Endothelial cell (in vitro differentiated cells): ENCODE measurements at places on chromosomes 2 and 18.

- DNase-seq: no peak
- H3K27ac ChIP-seq: no peak overlapping the region
- no peaks in the 10 kb centered on the region for H3K27me3 ChIP-seq
- no peak overlapping the region for H3K4me3 ChIP-seq
These were observed 71.8 kb downstream of the PID1 start for GRCh38 chr2:229199267-229199666.

DNA sequence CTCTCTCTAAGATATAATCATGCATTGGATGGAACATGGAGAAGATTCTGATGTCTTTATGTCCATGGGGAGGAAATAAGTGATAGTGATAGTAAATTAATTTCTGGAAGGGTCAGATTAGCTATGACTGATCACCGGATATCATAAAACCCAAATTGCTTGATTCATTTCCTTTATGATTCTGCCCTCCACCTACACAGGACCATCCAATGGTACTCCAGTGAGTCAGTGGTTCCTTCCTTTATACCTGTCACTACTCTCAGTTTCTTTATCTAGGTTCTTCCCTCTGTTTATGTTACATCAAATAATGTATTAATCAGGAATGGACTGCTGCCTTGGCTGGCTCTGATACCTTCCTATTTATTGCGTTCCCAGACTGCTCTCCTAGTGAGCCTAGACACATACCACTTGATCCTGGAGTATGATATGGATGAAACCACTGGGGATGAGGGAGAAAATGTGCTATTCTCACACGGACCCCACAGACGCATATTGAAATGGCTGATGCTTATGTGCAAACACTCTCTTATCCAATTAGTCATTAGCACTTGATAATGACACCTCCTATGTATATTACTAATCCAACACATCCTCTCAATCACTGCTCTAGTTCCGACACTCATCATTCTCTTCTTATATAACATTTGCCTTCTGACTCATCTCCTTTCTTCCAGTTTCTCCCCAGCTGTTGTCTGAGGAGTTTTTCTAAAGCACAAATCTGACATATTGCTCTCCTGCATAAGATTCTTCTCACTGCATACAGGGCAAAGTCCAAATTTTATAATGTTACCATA, 315.6 kb downstream of the INSIG2 start:
- peaks cover 5% of the 10 kb centered on the region for H3K27me3 ChIP-seq
- H3K4me1 ChIP-seq: no peaks in the 10 kb centered on the region
- H3K27ac ChIP-seq: no peak overlapping the region
- DNase-seq: no peak
- H3K4me3 ChIP-seq: no peak overlapping the region

GRCh38 chr2:30264274-30264673, 32.9 kb downstream of the LBH start:
- DNase-seq: no peak
- peaks cover 9% of the 10 kb centered on the region for H3K27me3 ChIP-seq
- no peak overlapping the region for H3K27ac ChIP-seq
- peaks cover 17% of the 10 kb centered on the region for H3K4me1 ChIP-seq
- no peak overlapping the region for H3K4me3 ChIP-seq

DNA sequence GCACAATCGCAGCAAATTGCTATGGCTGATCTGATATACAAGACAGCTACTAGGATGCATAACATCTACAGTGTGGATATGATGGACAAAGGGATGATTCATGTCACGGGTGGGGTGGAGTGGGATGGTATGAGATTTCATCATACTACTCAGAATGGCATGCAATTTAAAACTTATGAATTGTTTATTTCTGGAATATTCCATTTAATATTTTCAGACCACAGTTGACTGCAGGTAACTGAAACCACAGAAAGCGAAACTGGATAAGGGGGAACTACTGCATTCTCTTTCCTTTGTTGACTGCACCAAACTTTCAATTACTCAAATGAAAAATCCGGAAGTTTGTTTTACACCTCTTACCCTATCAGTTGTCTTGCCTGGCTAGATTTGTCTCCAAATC, 94.4 kb upstream of the NEUROD1 start:
- DNase-seq: no peak
- peaks cover 6% of the 10 kb centered on the region for H3K27me3 ChIP-seq
- peaks cover 15% of the 10 kb centered on the region for H3K4me1 ChIP-seq
- no peaks in the 10 kb centered on the region for H3K36me3 ChIP-seq
- H3K4me3 ChIP-seq: no peak overlapping the region

GRCh38 chr18:58590254-58590653, 38.6 kb downstream of the ALPK2 start:
- no peak overlapping the region for H3K4me3 ChIP-seq
- H3K27me3 ChIP-seq: no peaks in the 10 kb centered on the region
- peaks cover 8% of the 10 kb centered on the region for H3K4me1 ChIP-seq
- H3K36me3 ChIP-seq: no peaks in the 10 kb centered on the region
- DNase-seq: no peak
